Pulmonary artery endothelial cell (primary cell): ENCODE measurements at places on chromosomes 1 and 21. TPM values are rescaled to one million over a fixed set of nuclear protein-coding genes. Genes with fewer than 3 reads are reported as not detected.

DNA sequence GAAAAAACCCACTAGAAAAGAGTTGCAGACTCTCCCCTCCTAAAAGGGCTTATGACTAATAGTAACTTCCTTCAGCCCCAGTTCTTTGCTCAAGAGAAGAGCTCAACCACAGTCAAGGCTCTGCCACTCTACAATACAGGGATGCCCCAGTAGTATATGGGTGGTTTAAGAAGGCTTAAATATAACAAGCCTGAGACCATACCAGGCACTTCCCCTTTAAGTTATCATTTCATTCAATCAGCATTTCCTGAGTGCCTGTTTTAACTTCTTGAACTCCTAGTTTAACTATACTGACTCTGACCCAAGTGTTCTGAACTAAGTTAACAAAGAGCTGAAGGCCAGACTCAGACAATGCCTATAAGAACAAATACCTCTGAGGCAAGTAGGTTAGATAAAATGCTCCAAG lies 19.8 kb downstream of the PRPF38A start:
- no peak for DNase-seq

- peak; percentile 67 for DNase-seq
Observed at GRCh38 chr1:183039985-183040447, 16.8 kb downstream of the LAMC1 start.

- no peak for DNase-seq
Observed at GRCh38 chr1:162235241-162235800, 141.3 kb downstream of the SPATA46 start.

DNA sequence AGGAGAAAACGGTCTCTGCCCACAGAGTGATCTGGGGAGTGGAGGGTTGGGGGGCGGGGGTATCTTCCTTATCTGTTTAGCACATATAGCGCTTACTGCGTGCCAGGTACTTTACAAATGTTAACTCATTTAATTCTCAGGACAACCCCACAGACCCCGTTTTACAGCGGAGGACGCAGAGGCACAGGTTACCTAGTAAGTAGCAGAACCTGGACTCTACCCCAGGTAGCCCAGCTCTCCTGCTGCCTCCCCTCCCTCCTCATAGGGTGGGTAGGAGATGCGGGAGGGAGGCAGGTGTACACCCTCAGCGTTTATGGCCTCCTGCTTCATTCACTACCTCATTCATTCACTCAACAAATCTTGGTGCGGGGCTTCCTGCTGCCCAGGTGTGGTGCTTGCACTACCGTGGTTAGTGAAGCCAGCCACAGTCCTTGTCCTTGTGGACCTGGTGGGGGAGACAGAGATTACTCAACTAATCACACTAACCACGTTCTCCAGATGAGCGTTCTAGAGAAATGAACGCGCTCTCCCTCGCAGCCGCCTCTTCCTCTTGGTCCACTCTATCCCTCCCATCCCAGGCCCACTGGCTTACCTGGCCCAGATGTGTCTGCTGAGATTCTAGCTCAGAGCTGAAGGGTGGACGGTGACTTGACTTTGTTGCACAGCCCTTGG lies 102.0 kb downstream of the IER5 start:
- no peak for DNase-seq

The SFN gene
- 0.13 and 0.42 TPM in 2 replicates for total RNA-seq

The CFAP57 gene
- 0.14 and 0.20 TPM in 2 replicates for total RNA-seq

The MUTYH gene
- total RNA-seq = 11.7 and 16.3 TPM in 2 replicates

The SLC9C2 gene
- not detected in 2 replicates for total RNA-seq

The CORT gene
- total RNA-seq = 0.13 TPM in 1 of 2 replicates, not detected in the other
